ENCODE measurements at places on chromosomes 3 and 15.
A peak's percentile ranks its signal among the peaks of the same experiment; 100 is the strongest.

DNA sequence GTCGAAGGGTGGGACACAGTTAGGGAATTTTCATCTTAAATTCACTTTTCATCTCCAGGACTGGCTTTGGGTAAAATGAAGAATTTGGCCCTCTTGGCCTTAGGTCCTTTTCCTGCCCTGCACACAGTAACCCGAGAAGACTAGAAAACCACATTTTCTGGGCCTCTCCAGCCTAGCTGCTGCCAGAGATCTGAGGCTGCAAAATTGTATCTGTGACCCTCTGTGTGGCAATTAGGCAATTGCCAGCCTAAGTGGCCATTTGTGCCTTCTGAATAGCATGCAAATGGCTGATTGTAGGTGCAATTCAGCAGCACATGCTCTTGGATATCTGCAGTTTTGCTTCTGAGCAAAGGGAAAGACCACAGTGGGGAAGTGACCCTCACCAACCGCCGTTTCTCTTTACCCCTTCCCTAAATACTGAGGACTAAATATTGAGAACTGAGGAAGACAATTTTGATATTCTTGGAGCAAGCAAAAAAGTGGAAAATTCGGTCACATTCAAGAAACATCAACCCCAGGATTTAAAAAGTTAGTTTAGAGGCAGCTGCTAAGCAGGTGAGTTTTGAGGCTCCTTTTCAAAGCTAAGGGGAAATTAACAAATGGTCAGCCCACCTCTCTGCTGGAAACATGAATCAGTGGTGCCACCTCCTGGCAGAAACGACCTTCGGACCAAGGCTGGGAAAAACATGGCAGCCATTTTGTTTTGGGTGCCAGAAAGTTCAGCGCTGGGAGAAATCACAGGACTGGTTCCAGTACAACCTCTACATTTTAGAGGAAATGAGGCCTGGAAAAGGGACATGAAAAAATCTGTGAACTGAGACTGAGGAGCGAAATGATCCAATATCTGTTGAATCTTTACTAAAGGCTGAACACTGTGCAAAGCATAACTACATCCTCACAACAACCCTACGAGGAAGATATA is 56.6 kb upstream of the PRTG start:
- peak; percentile 57 for DNase-seq

DNA sequence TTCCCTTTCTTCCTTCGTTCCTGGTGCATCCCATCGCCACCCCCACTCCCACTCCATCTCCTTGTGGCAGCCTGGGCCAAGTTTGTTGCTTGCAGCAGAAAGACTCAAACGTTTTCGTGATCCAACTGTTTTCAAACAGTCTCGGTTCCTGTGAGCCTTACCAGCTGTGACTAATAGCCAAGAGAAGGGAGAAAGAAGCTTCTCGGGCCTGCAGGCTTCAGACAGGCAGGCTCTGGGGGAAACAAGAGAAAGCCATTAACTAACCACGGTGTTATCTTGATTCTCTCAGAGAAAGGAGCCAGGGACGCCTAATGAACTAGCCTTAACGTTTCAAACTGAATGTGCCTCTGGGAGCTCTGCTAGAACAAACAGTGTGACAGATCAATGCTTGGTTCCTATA is 742.0 kb downstream of the NR2F2 start:
- DNase-seq, result no peak

GRCh38 chr3:96813134-96813819 is 1.1 kb upstream of the EPHA6 start:
- peak; percentile 81 for DNase-seq

DNA sequence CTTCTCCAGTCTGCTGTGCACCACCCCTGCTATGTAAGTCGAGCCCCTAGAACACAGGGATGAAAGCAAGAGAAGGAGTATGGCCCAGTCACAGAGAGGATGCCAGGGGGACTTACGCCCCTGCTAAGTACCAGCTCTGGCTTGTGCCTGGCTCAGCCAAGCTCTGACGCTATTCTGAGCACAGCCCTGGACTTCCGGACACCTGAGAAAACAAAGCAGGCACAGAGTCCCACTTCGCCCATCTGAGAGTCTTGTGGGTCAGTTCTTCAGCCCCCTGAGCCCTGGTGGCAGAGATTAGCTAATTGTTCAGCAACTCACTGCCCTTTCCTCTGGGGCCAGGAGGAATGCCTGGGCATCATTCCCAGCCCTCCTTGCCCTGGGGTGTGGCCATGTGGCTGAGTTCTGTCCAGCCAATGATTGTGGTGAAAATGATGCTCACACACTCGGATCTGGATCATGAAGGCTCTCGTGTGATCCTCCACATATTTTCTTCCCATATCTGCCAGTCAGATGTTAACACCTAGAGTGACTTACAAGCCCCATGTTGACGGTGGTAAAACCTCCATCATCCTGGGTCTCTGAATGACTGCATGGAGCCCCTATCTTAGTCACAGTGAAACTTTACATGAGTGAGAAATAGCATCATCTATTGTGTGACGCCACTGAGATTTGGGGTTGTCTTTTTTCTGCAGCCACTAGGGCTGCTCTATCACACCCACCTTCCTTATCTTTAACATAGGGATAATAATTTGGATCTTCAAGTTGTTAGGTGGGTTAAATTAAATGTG is 105.7 kb downstream of the TPRA1 start:
- DNase-seq, result peak; percentile 62

DNA sequence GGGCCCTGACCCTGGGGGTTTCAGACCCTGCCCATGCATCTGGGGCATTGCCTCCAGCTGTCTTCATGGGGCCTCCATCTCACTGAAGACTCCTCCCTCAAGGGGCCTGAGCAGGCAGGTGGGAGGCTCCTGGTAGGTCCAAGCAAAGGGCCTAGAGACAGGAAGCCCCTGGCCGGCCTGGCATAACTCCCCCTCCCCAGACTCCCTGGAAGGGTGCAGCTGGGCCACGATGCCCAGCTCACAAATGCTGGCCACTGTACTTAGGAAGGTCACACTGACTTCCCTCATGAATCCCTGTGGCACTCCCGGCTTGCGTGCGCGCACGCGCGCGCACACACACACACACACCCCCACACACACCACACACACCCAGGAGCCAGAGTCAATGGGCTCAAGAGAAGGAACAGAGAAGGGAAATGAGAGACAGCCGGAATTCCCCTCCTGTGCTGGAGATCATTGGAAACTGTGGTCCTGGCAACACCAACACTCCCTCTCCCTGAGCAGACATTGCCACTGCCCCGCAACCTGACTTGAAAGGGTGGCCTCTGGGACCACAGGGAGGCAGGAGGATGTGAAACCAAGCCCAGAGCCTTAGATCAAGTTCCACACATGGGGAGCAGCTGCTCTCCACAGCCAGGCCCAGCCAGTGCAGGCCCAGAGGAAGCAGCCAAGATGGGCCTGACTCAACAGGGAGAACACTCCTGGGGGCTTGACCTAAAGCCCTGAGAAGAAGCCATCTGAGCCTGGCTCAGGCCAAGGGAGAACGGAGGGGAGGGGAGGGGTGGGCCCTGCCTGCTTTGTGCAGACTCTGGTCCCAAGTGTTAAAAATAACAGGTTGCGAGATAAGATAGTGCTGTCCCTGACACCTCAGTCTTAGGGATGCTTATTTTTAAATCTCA is 69.7 kb downstream of the SCN5A start:
- peak; percentile 35 for DNase-seq

DNA sequence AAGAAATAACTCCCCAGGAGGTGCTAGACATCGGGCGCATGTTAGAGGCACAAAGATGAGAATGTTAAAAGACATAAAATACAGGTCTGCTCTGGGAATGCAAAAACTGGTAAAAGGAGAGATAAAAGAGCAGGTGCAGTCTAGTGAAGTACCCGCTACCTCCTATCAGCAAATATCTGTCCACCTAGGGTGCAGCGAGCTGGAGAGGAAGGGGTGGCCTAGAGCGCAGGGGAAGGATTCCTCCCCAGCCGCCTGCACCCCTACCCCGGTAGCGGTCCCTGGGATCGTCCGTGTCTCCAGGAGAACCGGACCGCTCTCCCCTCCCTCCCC is 237 bp upstream of the ZNF662 start:
- DNase-seq, result no peak

DNA sequence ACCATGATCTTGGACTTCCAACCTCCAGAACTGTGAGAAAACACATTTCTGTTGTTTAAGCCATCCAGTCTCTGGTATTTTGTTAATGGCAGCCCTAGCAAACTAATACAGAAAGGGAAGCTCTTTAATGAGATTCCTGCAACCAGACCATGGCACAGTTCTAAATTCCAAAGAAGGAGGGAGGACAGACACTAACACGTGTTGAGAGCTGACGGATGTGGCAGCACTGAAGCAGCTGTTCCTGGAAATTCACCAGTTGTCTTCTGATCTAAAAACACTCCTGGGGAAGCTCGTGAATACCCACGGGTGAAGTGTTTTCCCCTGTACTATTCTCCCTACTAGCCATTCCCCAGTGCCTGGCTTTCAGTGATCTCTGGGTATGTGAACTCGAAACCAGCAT is 56.7 kb downstream of the RPL22L1 start:
- DNase-seq, result no peak

Data from activated CD8-positive, alpha-beta memory T cell treated with anti-CD3 and anti-CD28 coated beads, Interleukin-2, amount 50 U/mL, for 48 hours (primary cell).